ENCODE measurements at places on chromosomes 5 and 9.

- DNase-seq: no peak
These were observed 3.1 kb upstream of the PRELID2 start for GRCh38 chr5:145838276-145838675.

GRCh38 chr9:137353223-137354152 lies 51.4 kb upstream of the NRARP start:
- DNase-seq: peak; percentile 5

GRCh38 chr9:27432308-27432707 lies 91.8 kb upstream of the IFNK start:
- no peak for DNase-seq

GRCh38 chr9:27110181-27110580 lies 1.2 kb downstream of the TEK start:
- DNase-seq: no peak

GRCh38 chr5:96317945-96318344 lies 115.1 kb downstream of the PCSK1 start:
- no peak for DNase-seq

DNA sequence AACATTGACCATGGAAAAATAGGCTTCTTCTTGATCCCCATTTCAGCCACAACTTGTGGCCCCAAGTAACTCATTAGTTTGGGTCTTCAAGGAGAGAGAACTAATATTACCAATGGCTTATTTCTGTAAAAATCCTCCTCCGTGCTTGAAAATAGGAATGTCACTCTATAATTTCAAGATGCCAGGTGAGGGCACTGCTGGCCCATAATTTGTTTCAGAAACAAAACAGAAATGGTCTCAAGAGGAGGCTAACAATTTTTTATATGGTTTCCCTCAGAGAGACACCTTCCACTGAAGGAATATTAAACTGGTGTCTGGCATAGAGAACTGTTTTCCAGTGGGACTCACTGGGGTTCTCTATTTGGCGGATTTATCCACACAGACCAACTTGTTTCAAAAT lies 437.0 kb upstream of the TRPC7 start:
- no peak for DNase-seq
